ENCODE measurements at places on chromosomes 5 and 9.
A peak's percentile ranks its signal among the peaks of the same experiment; 100 is the strongest.

- no peak for DNase-seq
Measured at GRCh38 chr5:10333154-10334006, 20.1 kb upstream of the MARCHF6 start.

GRCh38 chr5:140042393-140042642, 781 bp downstream of the NRG2 start:
- DNase-seq, result no peak

DNA sequence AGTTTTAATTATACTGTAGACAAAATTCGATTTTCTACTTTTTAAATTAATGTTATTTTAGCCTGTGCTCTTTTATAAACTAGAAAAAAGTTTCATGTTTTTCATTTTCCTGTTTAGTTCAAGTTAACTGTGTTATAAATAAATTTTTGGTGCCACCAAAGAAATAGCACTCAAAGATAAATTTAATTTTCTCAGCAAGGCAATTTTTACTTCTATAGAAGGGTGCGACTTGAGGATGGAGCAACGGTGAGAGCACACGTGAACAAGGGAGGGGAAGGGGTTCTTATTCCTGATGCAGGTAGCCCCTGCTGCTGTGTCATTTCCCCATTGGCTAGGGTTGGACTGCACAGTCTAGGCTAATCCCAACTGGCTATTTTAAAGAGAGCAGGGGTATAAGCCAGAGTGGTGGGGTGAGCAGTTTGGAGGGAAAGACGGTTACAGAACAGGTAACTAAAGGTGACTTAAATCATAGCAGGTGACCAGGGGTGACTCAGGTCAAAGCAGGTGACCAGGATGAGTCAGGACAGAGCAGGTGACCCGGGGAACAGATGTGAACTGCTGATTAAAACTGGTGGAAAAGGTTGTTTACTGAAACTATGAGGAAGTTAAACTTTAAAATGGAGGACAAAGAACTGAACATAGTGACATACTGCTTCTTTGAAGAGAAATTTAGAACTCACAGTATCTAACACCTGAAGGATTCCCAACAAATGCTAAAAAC, 104.6 kb upstream of the GPBP1 start:
- DNase-seq, result no peak

GRCh38 chr9:128716581-128717254, 7.2 kb downstream of the ZDHHC12 start:
- DNase-seq, result no peak

DNA sequence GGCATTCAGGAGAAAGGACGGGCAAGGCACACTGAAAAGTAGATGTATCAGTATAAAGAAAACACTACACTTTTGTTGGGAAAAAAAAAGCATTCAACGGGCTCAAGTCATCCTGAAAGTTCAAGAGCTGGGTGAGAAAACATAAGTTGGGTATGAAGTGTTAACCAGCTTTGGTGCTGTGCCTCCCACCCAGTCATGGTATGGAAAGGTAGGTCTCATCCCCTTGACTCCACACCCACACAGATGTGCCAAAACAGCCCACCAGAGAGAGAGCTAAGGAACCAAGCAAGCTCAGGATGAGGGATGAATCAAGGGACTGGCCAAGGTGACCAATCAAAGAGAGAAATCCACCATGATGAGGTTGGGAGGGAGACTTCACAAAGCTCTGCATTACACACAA, 54.7 kb downstream of the ESM1 start:
- no peak for DNase-seq

GRCh38 chr5:170545811-170546210, 42.0 kb downstream of the KCNIP1 start:
- no peak for DNase-seq

DNA sequence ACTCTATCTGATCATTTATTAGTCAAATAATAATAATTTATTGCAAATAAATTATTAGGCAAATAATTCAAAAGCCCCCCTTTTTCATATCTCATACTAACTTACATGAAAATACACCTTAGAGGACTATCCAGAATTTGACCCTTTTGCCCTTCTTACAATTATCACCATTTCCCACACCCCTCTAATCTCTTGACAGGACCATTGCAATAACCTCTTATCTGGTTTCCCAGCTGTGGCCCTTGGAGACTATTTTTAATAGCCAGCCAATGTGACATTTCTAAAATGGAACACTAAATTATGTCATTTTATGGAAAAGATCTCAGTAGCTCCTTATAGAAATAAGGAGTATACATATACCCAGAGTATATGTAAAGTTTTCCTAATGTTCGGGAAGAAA, 588.4 kb upstream of the COX7C start:
- no peak for DNase-seq

GRCh38 chr9:82558855-82559630, 503.9 kb downstream of the RASEF start:
- no peak for DNase-seq

DNA sequence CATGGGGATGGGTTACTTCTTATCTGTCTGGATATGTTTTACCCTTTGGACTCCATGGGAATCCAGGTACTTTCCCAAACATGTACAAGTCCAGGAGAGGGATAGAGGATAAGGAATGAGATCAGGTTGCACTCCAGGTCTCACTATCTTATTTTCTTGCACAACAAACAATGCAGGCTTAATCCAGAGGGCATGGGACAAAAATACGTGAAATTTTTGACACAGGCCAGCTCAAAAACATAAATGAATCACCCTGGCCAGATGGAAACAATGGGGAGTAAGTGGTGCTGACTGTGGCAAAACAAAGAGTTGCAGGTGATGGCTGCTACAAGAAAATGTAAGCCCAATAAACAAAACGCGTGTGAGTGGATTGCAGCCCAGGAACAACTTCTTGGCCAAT, 69.4 kb upstream of the GAS1 start:
- no peak for DNase-seq

GRCh38 chr5:107542428-107542827, 128.3 kb downstream of the EFNA5 start:
- DNase-seq, result peak; percentile 86

- peak; percentile 38 for DNase-seq
Measured at GRCh38 chr5:126694403-126694802, 82.5 kb upstream of the LMNB1 start.

- no peak for DNase-seq
Measured at GRCh38 chr5:110397281-110397680, 329.2 kb downstream of the TMEM232 start.

DNA sequence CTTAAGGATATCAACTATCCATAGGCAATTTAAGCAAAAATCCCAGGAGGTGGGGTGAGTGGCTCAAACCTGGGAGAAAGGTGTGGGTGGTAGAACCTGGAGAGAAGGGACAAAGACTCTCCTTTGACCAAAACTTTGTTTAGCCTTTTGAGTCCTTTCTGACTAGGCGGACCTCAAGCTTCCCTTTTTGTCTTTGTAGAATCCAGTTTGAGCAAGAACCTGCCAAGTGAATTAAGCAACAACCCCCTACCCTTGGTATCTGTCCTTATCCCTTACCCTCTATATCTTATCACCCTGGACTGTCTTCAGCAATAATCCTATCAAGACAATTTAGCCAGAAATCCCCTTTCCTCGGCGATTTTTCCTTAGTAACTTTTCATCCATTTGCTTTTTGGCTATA, 53.5 kb upstream of the SLC28A3 start:
- no peak for DNase-seq

DNA sequence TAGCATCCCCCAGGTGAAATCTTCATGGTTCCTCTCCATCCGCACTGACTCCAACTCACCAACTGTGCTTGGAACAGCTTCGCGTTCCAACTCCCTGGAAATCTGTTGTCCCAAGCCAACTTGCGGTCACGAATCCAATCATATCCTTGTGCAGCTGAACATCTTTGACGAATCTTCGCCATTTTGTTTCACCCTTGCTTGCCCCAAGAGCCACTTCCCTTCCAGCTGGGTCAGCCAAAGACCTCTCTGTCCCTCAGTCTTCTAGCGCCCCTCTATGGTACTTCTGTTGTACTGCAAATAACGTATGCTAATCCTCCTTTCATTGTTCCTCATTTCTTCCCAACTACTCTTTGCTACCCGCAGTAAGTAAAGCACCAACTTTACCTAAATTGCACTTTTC, 61.0 kb upstream of the TARS1 start:
- peak; percentile 46 for DNase-seq

- DNase-seq, result no peak
Measured at GRCh38 chr5:131430794-131431193, 166.9 kb downstream of the CDC42SE2 start.

DNA sequence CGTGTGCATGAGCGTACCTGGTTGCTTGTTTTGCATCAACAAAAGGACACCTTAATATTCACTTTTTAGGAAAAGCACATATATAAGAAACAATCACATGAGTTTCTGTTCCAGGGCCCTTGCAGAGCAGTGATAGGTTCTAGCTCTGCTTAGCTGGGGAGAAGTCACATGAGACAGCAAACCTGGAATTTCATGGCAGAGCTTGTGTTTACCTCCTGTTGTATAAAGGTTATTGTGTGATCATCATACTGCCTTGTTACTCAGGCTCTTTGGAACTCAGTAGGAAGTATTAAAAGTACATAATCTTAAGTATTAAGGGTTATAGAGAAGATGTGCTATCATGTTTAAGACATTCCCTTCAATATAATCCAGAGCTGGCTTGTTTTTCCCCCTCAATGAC, 18.0 kb upstream of the VLDLR start:
- no peak for DNase-seq

DNA sequence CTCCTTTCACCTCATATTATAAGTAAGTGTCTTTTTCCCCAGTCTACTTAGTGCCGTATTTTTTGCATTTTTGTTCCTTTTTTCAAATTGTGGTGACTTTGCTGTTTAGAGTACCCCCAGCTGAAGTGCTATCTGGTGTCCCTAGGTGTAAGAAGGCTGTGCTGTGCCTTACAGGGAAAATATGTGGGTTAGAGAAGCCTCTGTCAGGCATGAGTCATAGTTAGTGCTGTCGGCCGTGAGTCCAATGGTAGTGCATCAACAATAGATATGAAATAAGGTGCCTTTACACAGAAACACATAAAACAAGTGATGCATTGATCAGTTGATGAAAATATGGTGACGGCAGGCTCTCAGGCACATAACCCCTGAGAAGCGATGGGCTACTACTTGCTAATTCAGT, 20.1 kb downstream of the SYK start:
- DNase-seq, result no peak

GRCh38 chr5:73691302-73692080, 65.5 kb downstream of the ARHGEF28 start:
- peak; percentile 59 for DNase-seq

GRCh38 chr5:10668697-10669096, 92.3 kb downstream of the DAP start:
- no peak for DNase-seq

DNA sequence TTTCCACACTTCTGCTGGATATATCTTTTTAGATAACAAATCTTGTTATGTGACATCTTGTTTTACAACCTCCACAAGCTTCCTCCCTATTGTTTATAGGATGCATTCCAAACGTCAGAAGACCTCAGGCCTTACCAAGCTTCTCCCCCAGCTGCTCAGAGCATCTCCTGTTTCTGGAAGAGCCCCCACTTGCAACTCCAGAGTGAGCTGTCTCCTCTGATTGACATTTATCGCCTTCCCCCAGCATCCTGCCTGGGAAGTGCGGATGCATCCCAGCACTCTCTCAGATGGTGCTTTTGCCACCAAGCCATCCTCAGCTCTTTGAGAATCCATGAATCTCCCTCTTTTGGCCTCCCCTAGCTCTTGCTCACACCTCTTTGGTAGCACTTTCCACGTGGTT, 123.5 kb downstream of the LRRC70 start:
- no peak for DNase-seq

- no peak for DNase-seq
Measured at GRCh38 chr5:5658889-5659465, 236.5 kb downstream of the ICE1 start.

DNA sequence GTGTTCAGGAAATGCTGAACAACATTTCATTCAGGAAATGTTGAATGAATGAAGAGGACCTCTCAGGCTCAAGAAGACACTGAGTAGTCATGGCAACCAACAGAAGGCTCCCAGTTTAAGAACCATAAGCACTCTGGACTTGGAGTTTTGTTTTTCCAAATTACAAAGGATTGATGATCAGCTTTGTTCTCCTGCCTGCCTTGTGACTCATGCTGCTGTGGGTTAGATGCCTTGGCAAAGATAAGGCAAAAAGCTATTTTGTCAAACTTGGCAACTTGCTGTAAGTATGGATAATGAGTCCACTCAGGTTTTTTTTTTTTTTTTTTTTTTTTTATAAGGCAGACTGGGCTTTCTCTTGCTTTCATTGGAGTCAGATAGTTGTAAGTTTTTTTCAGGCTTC, 365.0 kb downstream of the TMEM232 start:
- DNase-seq, result peak; percentile 91

DNA sequence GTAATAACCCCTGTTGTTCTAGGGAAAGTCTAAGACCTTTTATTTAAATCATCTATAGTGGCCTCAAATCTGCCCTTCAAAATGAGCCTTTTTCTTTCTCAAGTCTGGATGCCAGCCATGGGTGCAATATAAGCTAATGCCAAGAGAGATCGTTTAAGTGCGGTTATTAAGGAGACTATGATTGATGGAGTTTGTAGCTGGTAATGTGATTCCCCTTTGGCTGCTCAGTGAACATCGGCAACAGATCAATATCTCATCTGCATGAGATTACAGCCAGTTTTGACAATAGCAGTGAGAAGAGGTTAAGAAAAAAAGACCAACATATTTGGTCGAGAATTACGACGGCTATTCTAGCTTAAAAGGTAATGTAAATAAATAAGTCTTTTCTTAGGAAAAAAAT, 1049.4 kb upstream of the NUDT12 start:
- no peak for DNase-seq

GRCh38 chr9:13190040-13190439, 89.5 kb downstream of the MPDZ start:
- DNase-seq, result no peak

DNA sequence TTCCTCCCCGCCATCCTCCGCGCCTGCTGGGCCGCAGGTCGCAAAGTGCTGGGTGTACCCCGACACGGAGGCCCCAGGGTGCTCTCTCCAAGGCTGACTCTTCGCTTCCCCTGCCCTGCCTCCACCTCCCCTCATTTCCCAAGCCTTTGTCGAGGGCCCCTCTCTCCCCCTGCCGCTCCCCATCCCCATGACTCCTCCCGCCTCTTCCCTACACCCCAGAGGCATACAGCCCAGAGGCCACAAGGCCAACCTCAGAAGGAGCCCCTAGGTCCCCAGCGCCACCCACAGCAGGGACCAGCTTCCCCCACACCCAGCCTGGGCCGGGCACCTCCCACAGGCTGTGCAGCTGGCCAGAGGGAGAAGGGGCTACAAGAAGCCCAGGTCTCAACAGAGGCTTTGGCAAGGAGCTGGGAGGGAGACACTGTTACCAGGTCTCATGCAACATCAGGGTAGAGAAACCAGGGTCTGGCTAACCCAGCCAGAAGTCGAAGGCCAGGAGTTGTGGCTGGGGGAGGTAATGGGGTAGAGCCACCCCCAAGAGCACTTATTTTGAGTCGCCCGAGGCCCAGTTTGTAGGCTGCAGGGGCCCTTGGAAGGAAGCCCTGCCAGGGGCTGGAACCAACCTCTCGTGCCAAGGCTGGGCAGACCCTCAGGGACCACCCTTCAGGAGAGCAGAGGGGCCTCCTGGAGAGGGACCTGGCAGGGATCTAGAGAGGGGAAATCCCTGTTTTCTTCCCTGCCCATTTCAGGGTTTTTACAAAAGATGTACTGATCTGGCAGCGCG, 24.5 kb upstream of the SARDH start:
- no peak for DNase-seq

GRCh38 chr9:20092561-20092960, 303.7 kb upstream of the SLC24A2 start:
- no peak for DNase-seq

- DNase-seq, result no peak
Measured at GRCh38 chr9:114409842-114410241, 22.1 kb upstream of the AKNA start.

All from fibroblast of upper back skin (primary cell).